ENCODE measurements at places on chromosomes 5 and 9. TPM values are rescaled to one million over a fixed set of nuclear protein-coding genes. Genes with fewer than 3 reads are reported as not detected.

DNA sequence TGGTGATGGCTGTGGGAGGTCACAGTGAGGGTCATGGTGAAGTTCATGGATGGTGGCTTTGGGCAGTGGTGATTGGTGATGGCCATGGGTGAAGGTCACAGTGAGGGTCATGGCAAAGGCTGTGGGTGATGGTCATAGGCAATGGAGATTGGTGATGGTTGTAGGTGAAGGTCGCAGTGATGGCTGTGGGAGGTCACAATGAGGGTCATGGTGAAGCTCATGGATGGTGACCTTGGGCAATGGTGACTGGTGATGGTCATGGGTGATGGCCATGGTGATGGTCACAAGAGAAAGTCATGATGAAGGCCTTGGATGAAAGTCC, 115.6 kb upstream of the IRX4 start:
- H3K27me3 ChIP-seq, result peaks cover 59% of the 10 kb centered on the region
- H3K4me1 ChIP-seq, result no peaks in the 10 kb centered on the region
- DNase-seq, result no peak

- no peaks in the 10 kb centered on the region for H3K27me3 ChIP-seq
- H3K4me3 ChIP-seq, result no peak overlapping the region
- H3K27ac ChIP-seq, result no peak overlapping the region
- peaks cover 8% of the 10 kb centered on the region for H3K4me1 ChIP-seq
- DNase-seq, result no peak
Measured at GRCh38 chr5:39547553-39548154, 122.9 kb upstream of the DAB2 start.

DNA sequence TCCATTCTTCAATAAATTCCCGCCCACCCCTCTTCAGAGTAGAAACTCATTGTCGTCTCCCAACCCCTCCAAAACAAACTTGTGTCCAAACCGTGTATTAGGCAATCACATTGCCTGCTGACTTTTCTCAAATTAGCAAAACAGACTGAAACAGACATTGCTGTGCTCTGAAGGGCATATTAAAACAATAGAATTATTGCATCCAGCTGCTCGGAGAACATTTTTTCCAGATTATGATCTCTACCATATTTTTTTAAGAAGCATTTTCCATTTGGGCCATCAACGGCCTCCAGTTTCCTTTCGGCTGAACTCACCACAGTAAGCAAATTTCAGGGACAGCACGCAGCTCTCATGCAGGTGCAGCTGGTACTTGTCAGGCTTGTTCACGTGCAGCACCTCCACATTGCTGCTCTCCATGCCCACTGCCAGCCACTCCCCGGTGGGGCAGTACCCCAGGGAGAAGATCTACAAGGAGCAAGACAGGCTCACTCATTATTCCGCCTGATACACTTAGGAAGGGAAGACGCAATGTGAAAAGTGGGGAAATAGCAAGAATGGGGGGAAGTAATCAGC, 104.1 kb downstream of the TLE1 start:
- peaks cover 6% of the 10 kb centered on the region for H3K27me3 ChIP-seq
- H3K36me3 ChIP-seq, result no peaks in the 10 kb centered on the region
- no peaks in the 10 kb centered on the region for H3K4me1 ChIP-seq
- DNase-seq, result no peak

GRCh38 chr9:112218908-112219307, 43.8 kb upstream of the SUSD1 start:
- peak overlapping the region; percentile 58 for H3K27ac ChIP-seq
- H3K27me3 ChIP-seq, result no peaks in the 10 kb centered on the region
- H3K36me3 ChIP-seq, result peaks cover 36% of the 10 kb centered on the region

DNA sequence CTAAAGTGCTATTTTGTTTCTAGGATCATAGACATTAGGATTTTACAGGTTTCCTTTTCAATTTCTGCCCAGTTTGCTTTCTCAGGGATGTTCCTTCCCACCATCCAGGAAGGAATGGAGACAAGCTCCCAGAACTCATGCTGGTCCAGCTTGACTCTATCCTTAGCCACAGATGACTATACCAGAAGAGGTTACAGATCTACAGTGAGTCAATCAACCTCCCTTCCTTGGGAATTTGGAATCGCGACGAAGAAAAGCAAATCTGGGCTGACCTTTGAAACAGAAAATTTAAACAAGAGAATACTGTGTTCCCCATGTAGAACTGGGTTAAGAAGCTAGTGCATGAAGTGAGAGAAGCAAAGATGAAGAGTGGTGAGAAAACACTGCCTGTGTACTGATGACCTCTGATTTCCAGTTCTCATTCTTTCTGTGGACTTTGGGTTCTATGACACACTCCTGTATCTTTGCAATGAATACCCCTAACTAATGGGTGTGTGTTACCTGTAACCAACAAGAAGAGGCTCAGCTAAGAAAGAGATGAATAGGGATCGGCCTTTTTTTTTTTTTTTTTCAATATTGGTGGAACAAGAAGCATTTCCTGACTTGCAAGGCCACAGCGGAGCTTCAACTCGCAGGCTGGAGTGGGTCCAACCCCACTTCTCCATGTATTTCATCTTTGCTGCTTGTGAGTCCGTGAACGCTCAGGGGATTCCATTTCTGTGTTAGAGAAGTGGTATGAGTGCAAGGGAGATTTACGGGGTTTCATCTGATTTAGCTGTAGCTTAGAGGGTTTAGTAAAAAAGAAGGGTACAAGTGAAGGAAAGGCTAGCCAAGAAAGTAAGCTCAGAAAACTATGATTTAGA, 563.9 kb upstream of the CLINT1 start:
- H3K27ac ChIP-seq, result no peak overlapping the region
- H3K27me3 ChIP-seq, result no peaks in the 10 kb centered on the region
- no peak overlapping the region for H3K4me3 ChIP-seq
- H3K36me3 ChIP-seq, result no peaks in the 10 kb centered on the region

DNA sequence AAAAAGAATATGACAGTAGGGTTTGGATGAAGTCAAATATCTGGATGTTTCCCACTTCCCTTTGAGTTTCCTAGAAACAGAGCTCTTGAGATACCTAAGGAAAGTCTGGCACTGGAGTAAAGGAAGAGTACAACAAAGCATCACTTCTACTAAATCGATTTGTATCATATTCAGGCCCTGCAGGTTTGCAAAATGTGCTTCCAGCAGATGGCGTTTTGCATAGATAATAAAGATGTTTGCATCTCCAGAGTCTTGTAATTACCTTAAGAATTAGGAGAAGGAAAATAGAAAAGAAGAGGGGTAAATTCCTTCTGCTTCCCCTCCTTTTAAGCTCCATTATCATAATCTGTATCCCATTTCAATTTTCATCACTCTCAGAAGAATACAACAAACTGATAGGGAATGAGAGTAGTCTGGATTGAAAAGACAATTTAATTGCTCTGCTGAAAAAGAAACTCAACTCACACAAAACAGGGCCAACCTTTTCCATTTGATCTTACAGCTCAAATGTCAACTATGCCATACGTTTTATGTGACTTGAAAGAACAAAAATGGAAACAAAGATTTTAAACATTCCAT, 380.4 kb downstream of the PTPRD start:
- H3K4me3 ChIP-seq, result no peak overlapping the region
- DNase-seq, result no peak
- no peaks in the 10 kb centered on the region for H3K27me3 ChIP-seq
- H3K36me3 ChIP-seq, result peaks cover 2% of the 10 kb centered on the region

SLC34A3 gene
- not detected for total RNA-seq

PCDHB16 gene
- total RNA-seq, result not detected

GRCh38 chr5:6714226-6715041, 1.2 kb downstream of the TENT4A start:
- peak overlapping the region; percentile 75 for H3K27ac ChIP-seq
- peaks cover 30% of the 10 kb centered on the region for H3K36me3 ChIP-seq
- peaks cover 42% of the 10 kb centered on the region for H3K4me1 ChIP-seq
- DNase-seq, result peak; percentile 43

DNA sequence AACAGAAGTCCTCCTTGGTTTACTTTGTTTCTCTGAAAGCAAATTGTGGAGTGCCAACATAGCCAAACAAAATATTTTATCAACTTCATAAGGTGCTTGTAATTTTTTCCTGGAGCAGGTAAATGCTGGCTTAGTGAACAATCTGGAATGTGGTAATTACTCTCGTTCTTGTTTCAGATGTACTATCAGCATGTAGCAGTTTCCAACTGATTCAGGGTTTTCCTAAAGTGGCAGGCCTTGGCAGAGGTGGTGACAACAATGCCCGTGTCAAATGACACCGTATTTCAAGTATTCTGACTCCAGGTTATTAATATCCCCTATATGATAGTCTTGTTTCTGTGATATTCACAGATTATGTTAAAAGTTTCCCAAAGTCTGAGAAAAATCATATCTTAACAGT, 1.2 kb downstream of the C9orf72 start:
- peak overlapping the region; percentile 85 for H3K4me3 ChIP-seq
- no peak for DNase-seq
- H3K36me3 ChIP-seq, result peaks cover 2% of the 10 kb centered on the region
- no peaks in the 10 kb centered on the region for H3K27me3 ChIP-seq

DNA sequence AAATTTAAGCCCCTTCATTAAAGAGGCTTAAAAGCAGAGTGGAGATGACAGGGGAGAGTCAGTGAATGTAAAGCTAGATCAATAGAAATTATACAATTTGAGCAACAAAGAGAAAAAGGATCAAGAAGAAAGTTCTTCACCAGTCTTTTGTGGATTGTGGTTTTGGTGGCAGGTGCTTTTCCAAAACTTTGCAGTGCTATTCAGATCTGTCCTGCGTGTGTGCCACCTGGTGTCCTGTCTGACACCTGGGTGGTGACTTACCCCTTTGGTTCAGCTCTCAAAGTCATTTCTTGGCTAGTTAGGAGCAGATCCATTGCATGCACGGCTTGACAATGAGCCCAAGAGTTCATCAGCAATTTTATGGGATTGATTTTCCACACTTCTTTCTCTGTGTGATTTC, 69.4 kb downstream of the SREK1 start:
- no peak for DNase-seq
- peaks cover 2% of the 10 kb centered on the region for H3K36me3 ChIP-seq
- no peak overlapping the region for H3K4me3 ChIP-seq
- no peak overlapping the region for H3K27ac ChIP-seq
- H3K4me1 ChIP-seq, result no peaks in the 10 kb centered on the region

GRCh38 chr9:72772661-72773060, 180.2 kb downstream of the ALDH1A1 start:
- no peak for DNase-seq
- H3K4me3 ChIP-seq, result no peak overlapping the region
- peaks cover 12% of the 10 kb centered on the region for H3K27me3 ChIP-seq

DNA sequence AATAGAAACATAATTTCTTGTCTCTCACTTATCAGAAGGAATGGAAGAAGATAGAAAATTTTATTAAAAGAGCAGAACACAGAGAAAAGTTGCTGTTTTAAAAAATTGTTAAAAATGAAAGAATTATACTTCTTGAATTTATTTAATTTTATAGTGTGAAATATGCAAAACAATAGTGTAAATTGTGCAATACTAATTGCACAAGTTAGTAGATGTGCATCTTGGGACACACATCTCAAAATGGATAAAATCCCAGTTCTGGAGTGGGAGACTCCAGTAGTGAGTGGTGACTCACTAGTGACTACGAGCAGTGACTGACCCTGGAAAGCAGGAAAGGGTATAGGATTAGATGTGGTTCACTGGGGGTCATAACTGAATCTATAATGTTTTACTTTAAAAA, 223.2 kb downstream of the MSX2 start:
- no peak for DNase-seq
- no peak overlapping the region for H3K27ac ChIP-seq
- no peaks in the 10 kb centered on the region for H3K36me3 ChIP-seq
- peaks cover 38% of the 10 kb centered on the region for H3K27me3 ChIP-seq
- H3K4me1 ChIP-seq, result no peaks in the 10 kb centered on the region
- no peak overlapping the region for H3K4me3 ChIP-seq

GRCh38 chr9:99491408-99492158, 269.5 kb downstream of the SEC61B start:
- no peak for DNase-seq
- peaks cover 3% of the 10 kb centered on the region for H3K4me1 ChIP-seq
- no peak overlapping the region for H3K27ac ChIP-seq
- H3K36me3 ChIP-seq, result no peaks in the 10 kb centered on the region
- no peak overlapping the region for H3K4me3 ChIP-seq

PDE6A gene
- not detected for total RNA-seq

DNA sequence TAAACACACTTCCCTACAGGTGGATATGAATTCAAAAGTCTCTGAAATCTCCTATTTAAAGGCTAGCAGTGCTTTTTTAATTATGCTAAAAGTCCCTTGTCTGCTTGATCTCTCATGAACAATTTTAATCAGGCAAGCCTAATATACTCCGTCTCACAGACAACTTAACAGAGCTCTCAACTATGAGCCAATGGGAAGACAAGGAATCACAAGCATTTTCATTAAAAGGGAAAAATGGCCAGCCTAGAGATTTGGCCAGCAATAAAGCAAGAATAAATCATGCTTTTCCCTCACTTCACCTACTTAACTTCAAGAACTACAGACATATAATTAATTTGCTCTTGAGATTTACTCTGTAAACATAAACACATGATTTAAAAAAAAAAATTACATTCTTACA, 78.0 kb downstream of the RFX3 start:
- no peak overlapping the region for H3K4me3 ChIP-seq
- peaks cover 4% of the 10 kb centered on the region for H3K4me1 ChIP-seq
- H3K27me3 ChIP-seq, result no peaks in the 10 kb centered on the region
- H3K27ac ChIP-seq, result no peak overlapping the region

FCHSD1 gene
- 22.4 TPM for total RNA-seq

All from activated naive CD8-positive, alpha-beta T cell treated with anti-CD3 and anti-CD28 coated beads for 36 hours (primary cell).